ENCODE measurements at places on chromosomes 7 and 10. TPM values are rescaled to one million over a fixed set of nuclear protein-coding genes. Genes with fewer than 3 reads are reported as not detected.

The DMTF1 gene
- total RNA-seq: 43.6 TPM

DNA sequence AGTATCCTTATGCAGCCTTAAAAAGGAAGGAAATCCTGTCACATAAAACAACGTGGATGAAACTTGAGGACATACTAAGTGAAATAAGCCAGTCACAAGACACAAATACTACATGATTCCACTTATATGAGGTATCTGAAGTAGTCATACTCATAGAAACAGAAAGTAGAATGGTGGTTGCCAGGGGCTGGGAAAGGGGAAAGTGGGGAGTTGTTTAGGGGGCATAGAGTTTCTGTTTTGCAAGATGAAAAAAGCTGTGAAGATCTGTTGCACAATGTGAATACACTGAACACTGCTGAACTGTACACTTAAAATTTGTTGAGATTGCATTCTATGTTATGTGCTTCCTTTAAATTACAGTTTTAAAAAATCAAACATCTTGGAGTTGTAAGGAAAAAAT, 2.9 kb downstream of the NUP205 start:
- DNase-seq: no peak
- H3K27me3 ChIP-seq: no peaks in the 10 kb centered on the region
- H3K36me3 ChIP-seq: peaks cover 12% of the 10 kb centered on the region

The STEAP4 gene
- total RNA-seq: not detected

GRCh38 chr7:151707757-151708156, 169.2 kb downstream of the PRKAG2 start:
- H3K36me3 ChIP-seq: peaks cover 1% of the 10 kb centered on the region
- no peaks in the 10 kb centered on the region for H3K27me3 ChIP-seq
- H3K27ac ChIP-seq: no peak overlapping the region
- no peak overlapping the region for H3K4me3 ChIP-seq
- DNase-seq: no peak
- peaks cover 6% of the 10 kb centered on the region for H3K4me1 ChIP-seq

GRCh38 chr10:677038-677437, 12.4 kb downstream of the DIP2C start:
- H3K4me3 ChIP-seq: no peak overlapping the region
- no peak for DNase-seq
- H3K36me3 ChIP-seq: no peaks in the 10 kb centered on the region
- no peak overlapping the region for H3K27ac ChIP-seq
- no peaks in the 10 kb centered on the region for H3K27me3 ChIP-seq

DNA sequence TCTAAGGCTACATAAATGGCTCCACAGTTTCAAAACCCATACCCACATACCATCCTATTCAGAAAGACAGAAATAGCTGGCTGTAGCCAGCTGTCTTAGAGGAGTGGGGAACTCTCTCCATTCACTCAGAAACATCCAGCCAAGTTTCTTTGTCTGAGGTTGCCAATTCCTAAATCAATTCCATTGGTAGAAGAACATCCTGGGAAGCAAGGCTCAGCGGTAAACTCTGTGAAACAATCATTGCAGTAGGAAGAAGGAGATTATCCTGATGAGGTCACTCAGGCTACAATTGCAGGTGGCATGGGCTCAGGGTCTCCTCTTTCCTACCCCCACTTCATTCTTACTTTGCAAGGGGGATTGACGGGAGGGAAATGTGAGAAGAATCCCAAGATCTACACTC, 154.0 kb downstream of the ETV1 start:
- no peaks in the 10 kb centered on the region for H3K4me1 ChIP-seq
- DNase-seq: no peak
- no peak overlapping the region for H3K4me3 ChIP-seq
- H3K27ac ChIP-seq: no peak overlapping the region
- no peaks in the 10 kb centered on the region for H3K36me3 ChIP-seq
- no peaks in the 10 kb centered on the region for H3K27me3 ChIP-seq
